Left kidney (tissue), 8 donors: ENCODE measurements at places on chromosomes 11 and 22. TPM values are rescaled to one million over a fixed set of nuclear protein-coding genes. Genes with fewer than 3 reads are reported as not detected.

The NUDT22 gene
- polyA plus RNA-seq: 24.1 TPM

DNA sequence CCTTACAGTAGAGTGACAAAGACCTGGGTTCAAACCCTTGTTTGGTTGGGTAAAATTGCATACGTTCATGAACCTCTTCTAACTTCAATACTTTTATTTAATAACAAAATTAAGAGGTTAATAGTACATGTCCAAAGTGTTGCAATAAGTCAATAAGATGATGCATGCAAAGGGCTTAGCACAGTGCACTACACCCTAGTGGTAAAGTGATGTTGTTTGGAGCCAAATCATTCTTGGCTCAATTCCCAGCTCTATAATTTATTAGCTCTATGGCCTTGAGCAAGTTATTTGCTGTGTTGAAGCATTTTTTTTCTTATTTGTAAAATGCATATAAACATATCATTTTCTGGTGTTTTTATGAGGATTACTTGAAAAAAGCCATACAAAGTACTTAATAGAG is 945.3 kb downstream of the LRRC4C start:
- peak; percentile 14 for DNase-seq

DNA sequence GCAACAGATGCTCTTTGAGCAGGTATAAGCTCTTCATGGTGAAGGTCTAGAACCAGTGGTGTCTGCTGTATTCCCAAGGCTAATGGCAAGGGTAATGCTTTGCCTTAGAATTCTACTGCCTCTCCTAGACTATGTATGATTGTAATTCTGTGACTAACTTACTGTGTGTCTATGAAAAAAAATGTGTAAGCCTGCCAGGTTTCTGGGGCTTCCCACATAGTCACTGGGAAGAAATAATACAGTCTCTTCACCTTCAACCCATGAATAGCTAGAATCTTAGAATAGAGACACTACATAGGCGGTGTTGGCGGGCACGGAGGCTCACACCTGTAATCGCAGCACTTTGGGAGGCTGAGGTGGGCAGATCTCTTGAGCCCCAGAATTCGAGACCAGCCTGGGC is 84.1 kb downstream of the C11orf91 start:
- no peak for DNase-seq

The B3GAT1 gene
- 4.8 TPM for polyA plus RNA-seq

DNA sequence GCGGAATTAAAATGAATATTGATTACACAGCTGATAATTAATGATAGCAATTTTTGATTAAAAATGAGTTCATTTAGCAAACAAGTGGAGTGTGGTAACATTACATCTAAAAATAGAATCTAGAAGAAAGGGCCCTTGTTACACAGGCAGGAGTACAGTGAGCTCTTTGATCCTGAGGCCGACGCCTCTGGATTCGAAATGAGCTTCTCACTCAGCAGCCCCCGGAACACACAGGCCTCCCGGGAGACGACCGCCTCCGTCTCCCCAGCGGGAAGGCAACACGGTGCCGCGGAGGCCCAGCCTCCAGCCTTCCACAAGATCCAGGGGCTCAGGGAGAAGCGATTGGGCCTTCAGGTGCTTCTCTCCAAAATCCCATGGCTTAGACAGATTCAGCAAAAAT is 379.1 kb downstream of the BRD1 start:
- no peak for DNase-seq
